ELR (cell line): ENCODE measurements at places on chromosomes 1 and 21.

DNA sequence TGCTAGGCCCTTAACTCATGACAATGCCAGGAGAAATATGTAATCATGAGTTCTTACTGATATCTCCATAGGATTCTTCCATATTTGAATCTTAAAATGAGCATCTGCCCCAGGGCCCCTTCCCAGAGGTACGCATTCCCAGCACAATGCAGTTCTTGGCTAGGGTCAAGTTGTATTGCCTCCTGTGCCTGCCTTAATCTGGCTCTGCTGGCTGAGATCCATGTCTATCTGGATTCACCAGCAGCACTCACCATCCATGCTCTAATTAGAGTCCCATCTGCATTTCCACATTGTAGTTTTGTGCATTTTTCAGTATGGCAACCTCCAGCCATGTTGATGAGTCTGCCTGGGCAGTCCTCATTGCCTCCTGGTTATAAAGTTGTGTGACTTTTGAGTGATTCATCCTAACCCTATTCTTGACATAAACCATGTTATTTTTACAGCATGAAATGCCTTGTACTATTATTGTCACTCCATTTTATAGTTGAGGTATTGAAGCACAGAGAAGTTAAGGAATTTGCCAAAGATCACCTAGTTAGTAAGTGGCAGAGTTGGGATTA lies 55.9 kb downstream of the CAMSAP2 start:
- peak; percentile 56 for DNase-seq

DNA sequence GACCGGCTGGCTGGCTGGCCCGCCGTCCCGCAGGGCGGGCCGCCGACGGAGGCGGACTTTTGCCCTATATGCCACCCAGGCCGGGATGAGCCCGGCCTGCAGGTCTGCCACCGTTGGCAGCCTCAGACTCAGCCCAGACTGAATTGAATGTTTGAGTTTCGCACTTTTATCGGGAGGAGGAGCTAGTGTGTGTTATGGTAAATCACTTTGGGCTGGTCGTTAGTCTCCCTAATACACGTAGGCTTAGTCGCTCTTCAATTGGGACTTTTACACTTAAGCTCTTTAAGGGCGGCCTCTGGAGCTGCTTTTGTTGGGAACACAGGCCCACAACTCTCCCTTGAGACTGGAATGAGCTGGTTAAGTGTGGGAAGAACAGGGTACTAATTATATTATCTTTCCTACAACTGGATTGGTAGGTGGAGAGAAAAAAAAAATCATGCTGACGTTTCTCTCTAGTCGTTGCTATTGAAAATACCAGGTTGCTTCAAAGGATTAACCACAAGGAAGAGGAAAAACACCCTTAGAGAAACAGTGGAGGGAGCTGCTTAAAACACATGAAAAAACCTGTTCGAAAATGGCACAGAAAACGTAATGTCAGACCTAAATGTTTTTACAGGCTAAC lies 1.4 kb upstream of the IRF2BP2 start:
- DNase-seq, result peak; percentile 85

GRCh38 chr1:78088486-78088885 lies 42.7 kb downstream of the GIPC2 start:
- no peak for DNase-seq

DNA sequence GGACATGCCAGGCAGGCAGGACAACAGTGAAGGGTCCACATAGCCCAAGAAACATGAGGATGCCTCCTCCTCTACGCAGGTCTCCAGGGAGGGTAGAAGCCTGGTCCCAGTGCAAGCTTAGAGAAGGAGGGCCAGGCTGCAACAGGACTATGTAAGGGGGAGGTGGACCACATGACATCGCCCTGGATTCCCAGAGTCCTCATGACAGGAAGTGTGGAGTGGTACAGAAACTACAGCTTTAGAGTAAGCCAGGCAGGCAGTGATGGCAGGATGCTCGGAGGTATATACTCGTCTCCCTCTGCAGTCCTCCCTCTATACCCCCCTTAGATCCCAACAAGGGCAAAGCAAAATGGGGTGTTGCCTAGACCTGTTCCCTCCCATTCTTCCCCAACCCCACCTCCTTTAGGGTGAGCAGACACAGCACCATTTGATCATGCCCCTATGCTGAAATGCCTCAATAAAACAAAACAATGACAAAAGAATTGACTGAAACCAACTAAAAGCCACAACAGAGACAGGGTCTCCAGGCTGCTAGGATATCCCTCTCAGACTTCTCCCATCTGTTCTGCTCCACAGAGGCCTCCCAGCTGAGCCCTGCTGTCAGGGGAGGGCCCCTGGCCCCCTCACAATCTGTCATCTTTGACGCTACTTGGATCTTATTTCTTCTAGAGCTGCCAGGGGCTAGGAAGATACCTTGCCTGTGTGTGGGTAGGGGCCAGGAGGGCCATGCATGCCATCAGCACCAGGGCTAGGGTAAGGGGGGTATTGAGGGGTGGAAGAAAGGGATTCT lies 13.1 kb downstream of the FAM78B start:
- no peak for DNase-seq

- DNase-seq, result no peak
Measured at GRCh38 chr1:2103266-2103900, 53.2 kb downstream of the PRKCZ start.

GRCh38 chr1:237730826-237731350 lies 159.8 kb downstream of the ZP4 start:
- DNase-seq, result no peak

DNA sequence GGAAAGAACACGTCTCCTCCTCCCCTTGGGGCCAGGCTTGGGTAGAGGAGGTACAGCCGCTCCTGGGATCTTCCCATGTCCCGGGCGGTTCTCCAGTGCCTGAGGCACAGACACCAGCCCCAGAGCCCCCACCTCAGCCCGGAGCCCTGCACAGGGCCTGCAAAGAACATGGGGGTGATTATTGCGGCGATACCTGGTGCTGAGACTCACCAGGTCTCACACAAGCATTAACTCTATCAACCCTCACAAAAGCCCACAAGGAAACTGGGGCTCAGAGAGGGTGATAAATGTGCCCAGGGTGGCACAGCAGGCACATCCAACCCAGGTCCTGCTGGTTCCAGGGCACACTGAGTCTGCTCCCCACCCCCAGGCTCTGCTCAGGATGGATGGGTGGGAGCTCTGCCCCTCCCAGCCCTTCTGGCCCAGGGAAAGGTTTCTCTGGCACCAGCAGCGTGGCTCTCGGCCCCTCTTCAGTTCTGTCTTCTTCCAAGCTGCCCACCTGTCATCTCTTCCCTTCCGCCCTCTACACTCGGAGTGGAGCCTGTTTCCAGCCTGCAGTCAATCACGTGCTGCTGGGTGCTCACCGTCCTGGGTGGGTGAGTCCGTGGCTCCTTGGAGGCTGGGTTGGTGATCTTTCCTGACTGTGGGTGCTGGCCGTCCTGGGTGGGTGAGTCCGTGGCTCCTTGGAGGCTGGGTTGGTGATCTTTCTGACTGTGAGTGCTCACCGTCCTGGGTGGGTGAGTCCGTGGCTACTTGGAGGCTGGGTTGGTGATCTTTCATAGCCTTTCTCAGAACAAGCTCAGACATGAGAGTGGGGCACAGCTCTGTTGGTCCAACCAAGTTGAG lies 53.6 kb upstream of the AJAP1 start:
- DNase-seq, result no peak

- no peak for DNase-seq
Measured at GRCh38 chr1:21522525-21523038, 13.4 kb downstream of the ALPL start.

- no peak for DNase-seq
Measured at GRCh38 chr21:16137106-16137505, 407.3 kb downstream of the USP25 start.

GRCh38 chr1:197774466-197775281 lies 606 bp downstream of the DENND1B start:
- DNase-seq, result peak; percentile 81

DNA sequence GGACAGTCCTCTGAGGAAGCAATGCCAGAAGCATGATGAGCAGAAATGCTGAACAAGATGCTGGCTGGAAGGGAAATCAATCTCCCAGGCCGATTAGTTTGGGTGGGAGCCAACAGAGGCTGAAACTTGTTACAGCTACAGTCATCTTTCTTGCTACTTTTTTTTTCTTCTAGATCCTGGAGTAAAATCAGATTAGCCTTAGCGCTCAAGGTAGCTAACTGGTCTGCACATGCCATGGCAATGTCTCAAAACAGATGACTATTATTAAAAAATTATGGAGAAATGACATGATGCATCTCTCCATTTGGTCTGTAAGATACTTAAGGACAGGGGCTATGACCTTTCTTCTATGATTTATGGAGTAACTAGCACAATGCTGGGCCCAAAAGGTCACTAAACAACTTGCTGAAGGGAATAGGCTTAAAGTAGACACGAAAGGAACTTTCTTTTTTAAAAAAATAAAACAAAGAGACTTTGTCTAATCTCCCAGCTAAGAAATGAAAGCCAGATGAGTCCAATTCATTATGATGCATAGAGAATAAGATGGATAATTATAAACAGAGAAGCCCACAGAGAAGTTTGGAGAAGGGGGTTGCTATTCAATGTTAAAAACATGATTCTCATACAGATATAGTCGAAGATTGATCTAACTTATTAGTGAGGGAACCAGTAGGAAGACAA lies 42.5 kb downstream of the UTP25 start:
- peak; percentile 16 for DNase-seq

- no peak for DNase-seq
Measured at GRCh38 chr1:59276439-59276851, 20.4 kb upstream of the FGGY start.

DNA sequence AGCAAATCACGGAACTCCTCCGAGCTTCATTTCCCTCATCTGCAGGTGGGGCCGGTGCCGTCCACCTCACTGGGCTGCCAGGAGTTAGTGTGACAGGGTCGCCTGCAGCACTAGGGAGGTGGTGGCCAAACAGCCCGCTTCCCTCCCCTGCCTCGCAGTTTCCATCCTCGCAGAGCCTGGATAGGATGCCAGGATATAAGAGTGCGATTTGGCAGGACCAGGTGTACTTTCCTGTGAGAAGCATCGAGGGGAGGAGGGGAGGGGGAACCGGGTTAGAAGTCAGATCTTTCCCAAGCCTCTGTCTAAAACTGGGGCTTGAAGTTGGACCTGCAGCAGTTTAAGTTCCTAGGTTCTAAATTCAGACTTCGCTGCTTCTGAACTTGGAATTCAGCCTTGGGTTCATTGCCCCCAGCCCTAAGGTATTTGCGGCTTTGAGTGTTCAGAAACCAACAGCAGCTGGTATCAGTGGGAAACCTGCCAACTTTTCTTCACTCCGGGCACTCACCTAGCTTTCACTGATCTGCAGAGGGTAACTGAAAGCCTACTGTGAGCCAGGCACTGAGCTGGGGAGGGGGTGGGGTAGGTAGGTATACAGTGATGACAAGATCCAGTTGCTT lies 1.7 kb upstream of the JUN start:
- peak; percentile 60 for DNase-seq

GRCh38 chr1:106366627-106367319 lies 689.7 kb upstream of the PRMT6 start:
- DNase-seq, result no peak

GRCh38 chr1:211735208-211736170 lies 60.1 kb upstream of the NEK2 start:
- DNase-seq, result peak; percentile 97

DNA sequence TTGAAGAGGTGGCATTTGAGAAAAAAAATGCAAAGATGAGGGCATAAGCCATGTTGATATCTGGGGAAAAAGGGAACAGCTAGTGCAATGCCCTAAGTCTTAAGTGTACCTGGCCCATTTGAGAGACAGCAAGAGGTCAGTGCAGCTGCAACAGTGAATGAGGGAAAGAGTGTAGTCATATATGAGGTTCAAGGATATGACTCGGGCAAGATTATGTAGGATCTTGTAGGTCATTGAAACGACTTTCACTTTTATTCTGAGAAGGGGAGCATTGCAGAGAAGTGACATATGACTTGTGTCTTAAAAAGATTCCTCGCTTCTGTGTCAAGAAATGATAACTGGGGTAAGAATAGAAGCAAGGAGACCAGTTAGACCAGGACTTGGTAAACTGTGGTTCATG lies 31.0 kb downstream of the NTMT2 start:
- no peak for DNase-seq

DNA sequence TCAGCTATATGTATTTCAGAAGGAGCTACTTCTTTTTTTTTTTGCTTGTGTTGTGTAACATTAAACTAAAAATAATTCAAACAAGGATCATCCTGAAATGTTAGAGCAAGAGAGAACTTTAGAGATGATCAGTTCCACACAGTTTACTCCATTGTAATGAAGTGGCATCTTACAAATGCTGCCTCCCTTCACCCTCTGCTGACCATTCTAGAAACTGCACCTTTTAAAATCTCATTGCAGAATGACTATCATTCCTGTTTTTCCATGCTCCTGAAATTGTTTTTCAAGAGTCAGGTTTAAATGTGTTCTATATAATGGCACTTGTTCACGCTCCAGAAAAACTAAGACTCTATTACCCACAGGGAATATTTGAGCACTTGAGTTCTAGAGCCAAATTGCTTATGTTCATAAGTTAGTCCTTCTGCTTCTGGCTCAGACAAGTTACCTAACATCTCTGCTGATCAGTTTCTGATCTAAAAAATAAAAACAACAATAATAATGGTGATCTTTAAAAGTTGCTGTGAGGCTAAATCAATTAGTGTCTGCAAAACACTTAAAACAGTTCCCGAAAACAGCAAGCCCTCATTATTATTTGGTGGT lies 21.5 kb upstream of the SLC44A5 start:
- peak; percentile 53 for DNase-seq

- DNase-seq, result no peak
Measured at GRCh38 chr1:96520579-96520947, 201.0 kb upstream of the PTBP2 start.

DNA sequence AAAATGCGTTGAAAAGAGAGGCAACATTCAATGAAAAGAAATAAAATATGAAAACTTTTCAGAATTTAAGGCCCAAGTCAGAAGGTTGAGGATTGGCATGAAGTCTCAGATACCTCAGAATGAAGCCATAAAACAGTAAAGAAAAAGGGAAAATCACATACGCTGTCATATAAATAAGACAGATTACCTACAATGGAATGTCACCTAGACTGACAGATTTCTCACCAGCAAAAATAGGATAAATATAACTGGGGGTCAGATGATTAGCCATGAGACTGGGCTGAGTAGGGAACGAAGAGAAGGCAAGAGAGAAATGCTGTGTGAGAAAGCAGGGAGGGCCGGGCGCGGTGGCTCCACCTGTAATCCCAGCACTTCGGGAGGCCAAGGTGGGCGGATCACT lies 51.6 kb upstream of the DESI2 start:
- DNase-seq, result no peak
